ENCODE measurements at places on chromosomes 4 and X.

- peak; percentile 22 for DNase-seq
These were observed 51.5 kb upstream of the RAP2C start for GRCh38 chrX:132270699-132271098.

GRCh38 chr4:26634237-26634636 is 50.4 kb downstream of the TBC1D19 start:
- DNase-seq, result no peak

- peak; percentile 37 for DNase-seq
These were observed 133.1 kb downstream of the CORIN start for GRCh38 chr4:47704693-47705325.

GRCh38 chrX:120310861-120311726 is at the start of gene TMEM255A:
TMEM255A (minus strand) TSS chrX:120311461; CDS start chrX:120311309, 152 bp downstream.
- DNase-seq, result no peak

DNA sequence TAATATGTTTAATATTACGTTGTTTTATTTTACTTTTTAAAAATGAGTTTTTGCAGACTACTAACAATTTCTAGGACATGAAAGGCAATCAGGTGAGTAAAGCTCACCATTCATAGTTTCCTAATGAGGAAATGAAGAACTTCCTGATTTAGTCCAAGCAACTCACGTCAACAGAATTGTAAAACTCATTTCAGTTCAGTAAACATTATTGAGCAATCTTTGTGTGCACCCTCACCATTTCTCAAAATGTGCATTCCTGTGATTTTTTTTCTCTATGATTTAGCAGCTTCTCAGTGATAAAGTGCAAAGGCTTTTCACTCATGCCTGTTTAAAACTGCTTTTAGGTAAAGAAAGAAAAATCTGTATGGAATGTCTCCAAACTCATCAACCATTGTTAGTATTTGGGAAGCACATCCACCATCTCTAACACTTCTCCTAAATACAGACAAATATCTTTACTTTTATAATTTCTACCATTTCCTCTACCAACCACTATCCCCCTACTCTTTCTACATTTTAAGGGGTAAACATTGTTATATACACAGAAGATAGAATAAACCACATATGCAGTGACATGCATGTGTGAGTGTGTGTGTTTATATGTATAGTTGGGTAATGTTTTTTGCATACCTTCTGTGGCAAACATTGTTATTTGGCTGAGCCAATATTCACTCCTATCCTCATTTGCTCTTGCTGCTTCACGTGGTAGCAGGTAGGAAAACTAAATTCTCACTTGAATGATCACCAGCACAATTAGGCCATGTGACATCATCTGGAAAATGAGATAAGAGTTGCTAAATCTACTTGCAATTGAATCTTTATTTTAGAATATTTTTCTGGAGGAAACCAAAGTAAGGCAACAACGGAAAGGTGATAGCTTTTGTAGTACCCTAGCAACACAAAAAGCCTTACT is 54.7 kb upstream of the PRDM8 start:
- no peak for DNase-seq

DNA sequence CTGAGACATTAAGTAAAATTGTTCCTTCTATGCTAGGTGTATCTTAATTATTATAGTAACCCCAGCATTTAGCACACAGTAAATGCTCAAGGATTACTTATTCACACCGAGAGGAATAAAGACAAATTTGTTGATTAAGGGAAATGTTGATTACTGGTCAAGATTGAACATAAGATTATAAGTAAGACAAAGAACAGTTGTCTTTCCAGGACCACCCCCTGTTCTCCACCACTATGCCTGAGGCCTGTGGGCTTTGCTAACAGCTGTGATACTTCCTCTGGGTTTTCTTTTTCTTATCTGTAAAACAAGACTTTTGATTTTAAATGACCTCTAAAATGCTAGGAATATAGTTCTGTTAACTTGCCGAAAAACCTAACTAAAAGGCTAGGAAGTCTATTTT is 128.0 kb downstream of the DCLK2 start:
- no peak for DNase-seq

DNA sequence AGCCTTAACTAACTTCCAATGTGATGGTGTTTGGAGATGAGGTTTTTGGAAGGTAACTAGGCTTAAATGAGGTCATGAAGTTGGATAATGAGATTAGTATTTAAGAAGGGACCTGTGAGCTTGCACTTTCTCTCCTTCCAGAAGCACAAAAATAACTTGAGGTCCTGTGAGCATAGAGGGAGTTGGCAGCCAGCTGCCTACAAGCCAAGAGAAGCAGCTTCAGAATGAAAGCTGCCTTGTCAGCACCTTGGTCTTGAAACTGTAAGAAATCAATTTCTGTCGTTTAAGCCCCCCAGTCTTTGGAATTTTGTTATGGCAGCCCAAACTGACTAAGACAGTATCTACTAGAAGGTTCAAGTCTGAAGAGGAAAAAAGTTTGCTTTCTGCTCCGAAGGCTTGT is 280.2 kb upstream of the GALNTL6 start:
- no peak for DNase-seq

All from left ventricle myocardium inferior (tissue), 1 donor.